ENCODE measurements at places on chromosomes 7 and 10. TPM values are rescaled to one million over a fixed set of nuclear protein-coding genes. Genes with fewer than 3 reads are reported as not detected.

GRCh38 chr10:48192881-48193450, 81.5 kb downstream of the FRMPD2 start:
- H3K36me3 ChIP-seq, result no peaks in the 10 kb centered on the region
- H3K27me3 ChIP-seq, result no peaks in the 10 kb centered on the region
- no peaks in the 10 kb centered on the region for H3K4me1 ChIP-seq
- H3K27ac ChIP-seq, result no peak overlapping the region
- H3K4me3 ChIP-seq, result no peak overlapping the region

DNA sequence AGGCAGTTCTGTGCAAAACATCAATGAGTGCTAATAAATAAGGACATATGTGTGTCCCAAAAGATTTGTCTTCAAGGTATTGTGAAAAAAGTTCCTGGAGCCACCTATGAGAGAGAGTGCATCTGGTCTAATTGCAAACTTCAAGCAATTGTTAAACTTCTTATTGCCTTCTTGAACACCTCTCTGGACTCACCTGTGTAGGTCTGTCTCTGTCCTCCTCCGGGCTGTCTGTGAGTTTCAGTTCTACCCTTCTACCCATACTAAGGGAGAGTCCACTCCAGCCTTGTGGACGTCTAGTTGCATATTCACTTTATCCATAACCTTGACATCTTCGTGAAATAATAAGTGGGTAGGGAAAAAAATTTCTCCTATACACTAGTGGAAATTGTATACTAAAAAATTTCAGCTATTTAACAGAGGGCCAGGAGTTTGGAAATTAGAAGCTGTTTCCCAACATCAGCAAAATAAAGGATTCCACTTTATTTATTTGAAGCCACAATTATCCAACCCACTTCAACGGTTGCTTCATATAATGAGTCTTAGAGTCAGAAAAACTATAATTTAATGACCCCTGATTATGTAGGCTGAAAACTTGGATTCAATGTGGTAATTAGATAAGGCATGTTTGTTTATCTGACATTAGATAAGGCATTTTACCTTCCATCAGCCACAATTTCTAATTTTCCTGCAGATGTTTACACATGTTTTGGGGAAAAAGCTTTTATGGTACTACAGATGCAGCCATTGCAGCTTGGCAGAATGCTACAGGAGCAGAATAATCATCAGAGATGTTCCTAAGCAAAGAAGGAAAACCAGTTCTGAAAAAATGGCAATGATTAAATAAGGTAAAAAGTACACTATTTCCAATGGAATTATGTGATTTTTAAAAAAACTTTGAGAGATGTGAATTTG, 150.8 kb upstream of the FAM3C start:
- H3K36me3 ChIP-seq, result no peaks in the 10 kb centered on the region
- no peak overlapping the region for H3K4me3 ChIP-seq
- DNase-seq, result no peak

- H3K27me3 ChIP-seq, result peaks cover 3% of the 10 kb centered on the region
- peaks cover 7% of the 10 kb centered on the region for H3K4me1 ChIP-seq
- DNase-seq, result no peak
Observed at GRCh38 chr10:128007056-128007455, 100.2 kb downstream of the PTPRE start.

DNA sequence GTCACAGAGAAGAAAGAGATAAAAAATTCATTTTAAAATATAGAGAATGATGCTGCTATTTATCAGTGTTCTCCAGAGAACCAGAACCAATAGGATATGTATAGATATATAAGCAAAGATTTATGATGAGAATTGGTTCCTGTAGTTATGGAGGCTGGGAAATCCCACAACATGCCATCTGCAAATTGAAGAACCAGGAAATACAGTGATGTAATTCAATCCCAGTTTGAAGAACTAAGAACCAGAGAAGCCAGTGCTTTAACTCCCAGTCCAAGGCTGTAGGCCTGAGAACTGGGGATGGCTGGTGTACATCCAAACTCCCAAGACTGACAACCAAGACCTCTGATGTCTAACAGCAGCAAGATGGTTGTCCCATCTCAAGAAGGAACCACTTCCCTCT, 192.9 kb upstream of the PLXDC2 start:
- no peaks in the 10 kb centered on the region for H3K4me1 ChIP-seq
- H3K27me3 ChIP-seq, result no peaks in the 10 kb centered on the region
- H3K4me3 ChIP-seq, result no peak overlapping the region
- no peaks in the 10 kb centered on the region for H3K36me3 ChIP-seq
- H3K27ac ChIP-seq, result no peak overlapping the region
- DNase-seq, result no peak

GRCh38 chr7:156751319-156751718, 110.7 kb downstream of the RNF32 start:
- no peak overlapping the region for H3K27ac ChIP-seq
- H3K4me3 ChIP-seq, result no peak overlapping the region
- H3K4me1 ChIP-seq, result no peaks in the 10 kb centered on the region
- no peaks in the 10 kb centered on the region for H3K36me3 ChIP-seq
- no peak for DNase-seq
- no peaks in the 10 kb centered on the region for H3K27me3 ChIP-seq

- no peak for DNase-seq
- H3K36me3 ChIP-seq, result no peaks in the 10 kb centered on the region
- H3K4me1 ChIP-seq, result no peaks in the 10 kb centered on the region
- no peak overlapping the region for H3K4me3 ChIP-seq
- H3K27me3 ChIP-seq, result no peaks in the 10 kb centered on the region
- no peak overlapping the region for H3K27ac ChIP-seq
Observed at GRCh38 chr7:138226001-138226476, 149.8 kb downstream of the AKR1D1 start.

DNA sequence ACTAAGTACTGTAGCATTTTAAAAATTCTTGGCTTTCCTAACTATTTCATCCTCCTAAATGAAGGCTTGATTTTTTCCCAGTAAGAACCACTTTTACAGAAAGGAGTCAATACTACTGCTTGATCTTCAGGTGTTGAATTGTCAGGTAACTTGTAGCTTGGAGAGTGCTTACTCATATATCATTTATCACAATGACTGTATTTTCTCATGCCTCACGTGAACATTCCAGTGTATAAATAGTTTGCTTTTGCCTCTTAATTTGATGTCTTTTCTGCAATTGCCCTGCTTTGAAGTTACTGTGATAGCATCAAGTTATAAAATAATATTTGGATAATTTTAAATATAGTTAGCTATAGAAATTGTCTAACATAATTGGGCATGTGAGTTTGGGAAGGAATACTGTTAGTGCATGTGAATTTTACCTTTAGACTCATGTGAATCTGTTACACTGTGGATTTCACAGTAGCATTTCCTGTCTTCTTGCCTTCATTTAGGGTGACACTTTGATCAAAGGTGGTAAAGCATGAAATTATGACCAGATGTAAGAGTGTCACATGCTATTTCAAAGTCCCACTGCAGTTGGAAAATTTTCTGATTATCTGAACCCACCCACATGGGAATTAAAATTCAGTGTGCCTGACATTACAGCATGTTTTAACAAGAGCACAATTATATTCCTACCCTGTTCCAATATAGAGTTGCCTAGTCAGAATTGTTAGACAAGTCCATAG, 962.8 kb downstream of the DNAJB9 start:
- H3K27ac ChIP-seq, result no peak overlapping the region
- no peak overlapping the region for H3K4me3 ChIP-seq
- H3K4me1 ChIP-seq, result no peaks in the 10 kb centered on the region
- no peaks in the 10 kb centered on the region for H3K27me3 ChIP-seq
- DNase-seq, result no peak

DNA sequence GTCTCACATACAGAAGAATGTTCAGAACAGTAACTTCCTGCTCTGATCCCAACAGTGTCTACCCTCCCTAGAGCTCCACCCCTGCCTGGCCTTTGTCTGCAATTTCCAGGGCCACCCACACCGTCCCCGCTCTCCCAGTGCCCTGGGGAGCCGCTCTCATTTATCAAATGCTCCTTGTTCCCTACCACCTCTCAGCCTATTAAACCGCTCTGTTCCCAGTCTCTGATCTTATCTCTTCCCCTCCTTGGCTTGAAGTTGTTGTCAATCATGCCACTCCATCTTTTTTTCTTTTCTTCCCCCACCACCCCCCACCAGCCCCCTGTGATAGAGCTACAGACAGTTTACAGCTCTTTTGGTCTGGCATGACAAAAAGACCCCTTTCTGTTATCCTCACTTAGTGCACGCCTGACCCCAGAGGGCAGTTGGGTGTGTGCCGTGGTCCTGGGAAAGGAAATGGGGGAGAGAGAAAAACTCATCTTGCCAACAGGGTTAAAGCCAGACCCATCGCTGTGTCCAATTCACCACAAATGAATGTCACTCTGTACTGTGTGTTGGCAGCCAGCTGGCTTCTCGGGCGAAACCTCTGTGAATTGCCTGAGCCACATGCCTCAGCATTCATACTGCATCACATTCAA, 28.8 kb upstream of the HECTD2 start:
- H3K4me3 ChIP-seq, result no peak overlapping the region
- no peaks in the 10 kb centered on the region for H3K27me3 ChIP-seq
- no peak for DNase-seq
- peaks cover 9% of the 10 kb centered on the region for H3K4me1 ChIP-seq

GRCh38 chr10:104349623-104350126, 4.0 kb upstream of the CFAP58 start:
- no peaks in the 10 kb centered on the region for H3K27me3 ChIP-seq
- H3K4me3 ChIP-seq, result no peak overlapping the region
- peaks cover 26% of the 10 kb centered on the region for H3K4me1 ChIP-seq

GRCh38 chr7:137462074-137462715, 118.7 kb upstream of the PTN start:
- H3K27me3 ChIP-seq, result no peaks in the 10 kb centered on the region
- no peaks in the 10 kb centered on the region for H3K4me1 ChIP-seq
- DNase-seq, result no peak
- no peaks in the 10 kb centered on the region for H3K36me3 ChIP-seq

DNA sequence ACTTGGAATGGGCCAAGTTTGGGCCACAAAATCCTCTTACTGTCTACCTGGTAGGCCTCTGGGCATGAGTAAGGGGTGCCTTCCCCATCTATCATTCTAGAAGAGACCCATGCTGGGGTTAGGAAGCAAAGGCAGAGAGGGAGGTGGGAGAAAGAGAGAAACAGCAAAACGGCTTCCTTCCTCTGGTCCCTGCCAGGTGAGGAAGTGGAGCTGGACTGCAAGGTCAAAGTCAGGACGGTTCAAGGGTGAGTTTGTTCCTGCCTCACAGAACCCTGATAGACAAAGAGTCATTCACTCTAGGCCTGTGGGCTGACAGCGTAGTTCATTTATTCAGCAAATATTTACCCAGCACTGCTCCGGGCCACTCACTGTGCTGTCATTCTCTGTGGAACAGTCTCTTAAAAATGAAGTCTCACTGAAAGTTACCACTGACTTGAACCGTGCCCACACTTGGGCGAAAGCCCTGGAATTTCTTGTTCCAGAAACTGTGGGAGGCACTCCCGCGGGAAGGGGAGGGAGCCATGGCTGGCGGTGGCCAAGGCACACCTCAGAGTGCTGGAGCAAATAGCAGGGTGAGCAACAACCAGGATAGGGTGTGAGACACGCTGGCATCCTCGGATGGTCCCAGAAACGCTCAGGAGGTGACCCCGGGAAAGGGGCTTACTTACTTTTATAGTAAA, 26.2 kb upstream of the ECHDC3 start:
- H3K27ac ChIP-seq, result no peak overlapping the region
- H3K4me1 ChIP-seq, result peaks cover 14% of the 10 kb centered on the region
- DNase-seq, result no peak
- H3K36me3 ChIP-seq, result no peaks in the 10 kb centered on the region

- no peak for DNase-seq
- H3K4me1 ChIP-seq, result no peaks in the 10 kb centered on the region
- H3K27me3 ChIP-seq, result no peaks in the 10 kb centered on the region
Observed at GRCh38 chr7:106561666-106562411, 99.1 kb downstream of the CCDC71L start.

DNA sequence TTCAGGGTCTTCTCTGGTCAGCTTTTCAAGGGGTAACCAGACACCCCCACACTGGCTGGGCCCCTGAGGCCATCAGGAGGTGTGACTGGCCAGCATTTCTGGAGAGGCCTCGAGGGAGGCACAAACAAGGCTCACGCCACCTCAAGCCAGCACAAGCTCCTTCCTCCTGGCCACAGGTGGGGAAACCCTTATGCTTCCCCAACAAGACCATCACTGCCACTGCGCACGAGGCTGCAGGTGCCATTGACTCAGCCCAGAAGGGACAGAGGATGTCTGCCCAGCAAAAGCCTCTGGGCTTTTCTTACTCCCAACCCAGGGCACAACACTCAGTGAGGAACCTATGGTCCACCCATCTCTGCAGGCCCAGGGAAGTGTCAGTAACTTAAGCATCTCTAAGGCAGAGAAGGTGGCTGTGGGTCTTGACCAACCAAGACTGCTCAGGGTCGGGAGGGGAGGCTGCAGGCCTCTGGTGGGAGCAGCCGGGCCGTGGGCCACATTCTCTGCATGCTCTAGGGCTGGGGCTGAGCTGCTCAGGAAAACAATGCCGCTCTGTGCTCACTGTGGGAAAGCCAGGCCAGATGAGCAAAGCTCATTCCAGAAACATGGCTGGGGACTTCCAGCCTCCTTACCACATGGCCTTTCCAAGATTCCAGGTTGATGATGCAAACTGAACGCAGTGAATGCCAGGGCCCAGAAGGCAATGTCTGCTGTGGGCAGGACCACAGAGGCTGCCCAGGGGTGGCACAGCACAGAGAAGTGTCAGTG, 24.2 kb upstream of the RASSF4 start:
- no peaks in the 10 kb centered on the region for H3K27me3 ChIP-seq
- no peak overlapping the region for H3K4me3 ChIP-seq
- H3K36me3 ChIP-seq, result no peaks in the 10 kb centered on the region
- H3K4me1 ChIP-seq, result no peaks in the 10 kb centered on the region
- no peak for DNase-seq

DNA sequence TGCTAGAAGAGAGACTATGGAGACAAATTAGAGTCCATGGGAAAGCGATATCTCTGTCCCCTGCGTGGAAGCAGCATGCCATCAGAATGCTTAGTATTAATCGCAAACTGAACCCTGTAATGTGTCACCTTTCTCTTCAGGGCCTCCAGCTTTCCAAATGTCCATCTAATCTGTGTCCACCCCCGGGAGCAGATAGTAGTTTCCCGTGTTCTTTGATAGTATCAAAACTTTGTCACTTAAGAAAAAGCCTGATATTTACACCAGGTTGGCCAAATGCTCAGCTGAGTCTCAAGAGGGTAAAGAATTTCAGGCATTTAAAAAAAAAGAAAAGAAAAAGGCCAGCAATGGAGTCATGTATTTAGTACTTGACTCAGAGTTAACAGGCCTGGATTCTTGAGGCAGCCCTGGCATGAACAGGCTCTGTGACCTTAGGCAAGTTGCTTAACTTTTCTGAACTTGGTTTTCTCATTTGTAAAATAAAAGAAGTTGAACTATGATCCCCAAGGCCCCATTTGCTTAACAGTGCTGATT, 10.4 kb upstream of the GSAP start:
- DNase-seq, result no peak
- no peaks in the 10 kb centered on the region for H3K36me3 ChIP-seq
- H3K4me1 ChIP-seq, result peaks cover 16% of the 10 kb centered on the region
- H3K4me3 ChIP-seq, result no peak overlapping the region
- H3K27me3 ChIP-seq, result no peaks in the 10 kb centered on the region
- H3K27ac ChIP-seq, result no peak overlapping the region

FAM237B gene
- not detected for total RNA-seq

ERVW-1 gene
- total RNA-seq, result not detected

PRPS1L1 gene
- total RNA-seq, result not detected

OR2A7 gene
- 1.1 TPM for total RNA-seq

C10orf71 gene
- total RNA-seq, result not detected

Measured in CD8-positive, alpha-beta memory T cell (primary cell).